ENCODE measurements at places on chromosomes 4 and X. TPM values are rescaled to one million over a fixed set of nuclear protein-coding genes. Genes with fewer than 3 reads are reported as not detected.
A peak's percentile ranks its signal among the peaks of the same experiment; 100 is the strongest.

Gene LRCH2
- polyA plus RNA-seq = 1.2 TPM

Gene ARHGAP36
- not detected for polyA plus RNA-seq

Gene NPY5R
- polyA plus RNA-seq = 0.46 TPM

Gene GC
- polyA plus RNA-seq = not detected

Gene DCLK2
- polyA plus RNA-seq = 0.69 TPM

Gene CFAP47
- not detected for polyA plus RNA-seq

Gene FAM133A
- polyA plus RNA-seq = not detected

Gene STK26
- polyA plus RNA-seq = 11.2 TPM

Gene CT45A2
- not detected for polyA plus RNA-seq

Gene NXF2
- not detected for polyA plus RNA-seq

Gene RPS6KA3
- 25.8 TPM for polyA plus RNA-seq

Gene RBM47
- polyA plus RNA-seq = 92.5 TPM

Gene BMPR1B
- polyA plus RNA-seq = not detected

GRCh38 chrX:151745651-151746050, 11.1 kb downstream of the CNGA2 start:
- DNase-seq = no peak

DNA sequence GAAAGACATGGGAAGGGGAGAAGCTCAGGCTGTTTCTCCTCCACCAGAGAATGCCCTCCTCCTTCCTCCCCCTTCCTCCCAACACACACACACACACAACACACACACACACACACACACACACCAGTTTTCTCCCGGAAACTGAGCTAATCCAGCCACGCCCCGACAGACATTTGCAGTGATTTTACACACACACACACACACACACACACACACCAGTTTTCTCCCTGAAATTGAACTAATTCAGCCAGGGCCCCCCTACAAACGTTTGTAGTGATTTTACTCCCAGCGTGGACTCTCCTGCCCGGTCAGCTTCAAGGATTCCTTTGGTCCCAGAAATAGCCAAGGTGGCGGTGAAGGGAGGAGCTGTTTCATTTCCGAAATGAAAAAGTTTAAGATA, 32.9 kb upstream of the STX18 start:
- DNase-seq = no peak

DNA sequence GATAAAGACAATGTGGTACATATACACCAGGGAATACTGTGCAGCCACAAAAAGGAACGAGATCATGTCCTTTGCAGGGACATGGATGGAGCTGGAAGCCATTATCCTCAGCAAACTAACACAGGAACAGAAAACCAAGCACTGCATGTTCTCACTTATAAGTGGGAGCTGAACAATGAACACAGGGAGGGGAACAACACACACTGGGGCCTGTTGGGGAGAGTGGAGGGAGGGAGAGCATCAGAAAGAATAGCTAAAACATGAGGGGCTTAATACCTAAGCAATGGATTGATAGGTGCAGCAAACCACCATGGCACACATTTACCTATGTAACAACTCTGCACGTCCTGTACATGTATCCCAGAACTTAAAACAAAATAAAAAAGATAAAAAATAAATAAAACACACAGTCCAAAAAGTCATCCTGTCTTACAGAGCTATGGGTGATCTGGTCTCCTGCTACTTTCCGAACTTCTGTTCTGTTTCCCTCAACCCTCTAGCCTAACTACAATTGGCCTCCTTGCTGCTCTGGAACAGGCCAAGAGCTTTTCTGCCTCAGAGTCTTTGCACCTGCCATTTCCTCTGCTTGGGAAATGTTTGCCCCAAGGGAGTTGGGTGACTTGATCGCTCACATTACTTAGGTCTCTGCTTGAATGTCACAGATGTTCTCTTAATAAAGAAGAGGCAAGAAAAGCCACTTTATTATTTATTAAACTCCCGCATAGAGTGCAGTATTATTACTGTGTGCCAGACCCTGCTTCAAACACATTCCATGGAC, 1.1 kb upstream of the CD38 start:
- DNase-seq = no peak

DNA sequence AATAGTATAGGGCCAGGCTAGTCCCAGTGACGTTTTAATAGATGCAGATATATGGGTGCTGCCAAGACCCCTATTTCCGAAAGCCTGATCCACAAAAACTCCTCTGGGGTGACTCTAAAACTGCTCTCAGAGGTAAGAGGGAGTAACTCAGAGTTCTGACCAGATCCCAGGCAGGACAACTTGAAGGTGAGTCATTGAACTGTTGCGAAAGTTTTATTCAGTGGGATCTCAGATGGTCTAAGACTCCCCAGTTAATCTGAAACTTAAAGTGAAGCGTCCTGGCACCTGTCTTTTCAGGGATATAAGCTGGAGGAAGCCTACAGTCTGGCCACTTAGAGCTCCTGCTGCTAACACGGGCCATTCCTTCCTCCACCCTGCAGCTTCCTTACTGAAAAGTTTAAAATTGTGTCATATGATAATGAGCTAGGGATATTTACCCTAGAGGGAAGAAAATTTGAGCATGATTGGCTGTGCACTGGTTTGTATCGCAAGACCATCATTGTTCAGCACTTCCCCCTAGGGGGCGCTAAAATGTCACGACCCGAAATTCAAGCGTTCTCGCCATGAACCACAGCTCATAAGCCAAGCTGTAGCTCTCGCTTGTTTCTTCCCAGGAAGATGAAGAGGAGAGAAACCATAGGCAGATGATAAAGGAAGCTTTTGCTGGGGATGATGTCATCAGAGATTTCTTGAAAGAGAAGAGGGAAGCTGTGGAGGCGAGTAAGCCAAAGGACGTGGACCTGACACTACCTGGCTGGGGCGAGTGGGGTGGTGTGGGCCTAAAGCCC, 19.5 kb downstream of the UTP14A start:
- peak; percentile 82 for DNase-seq

- DNase-seq = no peak
Observed at GRCh38 chr4:8502836-8503585, 62.4 kb downstream of the TRMT44 start.

- DNase-seq = no peak
Observed at GRCh38 chr4:100312615-100313350, 122.5 kb upstream of the DDIT4L start.

- no peak for DNase-seq
Observed at GRCh38 chr4:146654687-146655520, 16.2 kb downstream of the POU4F2 start.

DNA sequence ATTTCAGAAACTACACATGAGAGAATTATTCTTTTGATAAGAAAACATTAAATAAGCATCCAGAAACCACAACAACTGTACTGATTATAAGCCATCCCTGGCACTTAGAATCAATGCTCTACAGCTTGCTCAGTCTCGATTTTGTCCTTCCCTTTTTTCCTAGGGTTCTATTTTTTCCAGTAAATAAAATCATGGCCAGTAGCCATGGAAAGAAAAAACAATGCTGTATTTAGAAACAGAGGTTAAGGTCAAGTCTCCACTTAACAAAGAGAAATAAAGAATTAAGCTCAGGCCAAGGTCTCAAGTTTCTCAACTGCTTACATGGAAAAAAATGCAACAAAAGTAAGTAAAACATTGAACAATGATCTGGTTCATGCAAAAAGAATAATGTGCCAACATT, 38.7 kb upstream of the GRID2 start:
- DNase-seq = no peak

- DNase-seq = no peak
Observed at GRCh38 chr4:87232216-87232615, 11.8 kb upstream of the KLHL8 start.

DNA sequence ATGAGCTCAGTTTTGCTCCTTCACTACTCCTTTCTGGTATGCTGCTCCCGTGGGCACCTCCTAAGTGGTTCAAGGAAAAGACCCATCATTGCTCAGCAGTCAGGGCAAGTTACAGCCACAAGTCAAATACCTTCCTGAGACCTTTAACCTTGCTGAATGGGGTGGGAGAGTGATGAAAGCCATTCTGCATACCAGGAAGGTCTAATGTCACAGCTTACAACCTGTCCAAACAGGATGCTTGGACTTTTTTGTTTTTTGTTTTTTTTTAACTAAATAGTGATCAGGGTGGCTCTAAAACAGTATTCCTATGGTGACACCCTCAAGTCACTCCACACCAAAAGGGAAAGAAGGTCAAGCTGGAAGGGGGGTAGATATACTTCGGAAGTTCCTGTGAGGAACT, 93.1 kb downstream of the GPC3 start:
- DNase-seq = no peak

All from sigmoid colon (tissue), 7 donors.